Activated CD8-positive, alpha-beta memory T cell treated with anti-CD3 and anti-CD28 coated beads for 4 hours (primary cell): ENCODE measurements at places on chromosomes 6 and 20.

GRCh38 chr20:47392721-47393073, 36.2 kb upstream of the ZMYND8 start:
- DNase-seq: no peak

GRCh38 chr20:23361119-23361475, 885 bp upstream of the GZF1 start:
- DNase-seq: no peak

DNA sequence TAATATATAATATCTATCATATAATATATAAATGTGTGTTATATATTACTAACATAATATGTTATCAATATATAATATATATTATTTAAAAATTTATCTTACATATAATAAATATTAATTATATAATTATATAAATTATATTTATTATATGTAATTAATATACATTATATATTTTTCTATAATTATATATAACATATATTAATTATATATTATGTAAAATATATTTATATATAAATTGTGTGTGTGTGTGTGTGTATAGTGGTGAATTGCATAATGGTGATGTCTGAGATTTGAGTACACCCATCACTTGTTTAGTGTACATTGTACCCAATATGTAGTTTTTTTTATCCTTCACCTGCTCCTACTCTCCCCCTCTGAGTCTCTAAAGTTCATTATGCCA, 205.9 kb upstream of the KCNG1 start:
- no peak for DNase-seq

- no peak for DNase-seq
Observed at GRCh38 chr20:38108986-38109541, 56.0 kb downstream of the TGM2 start.

GRCh38 chr6:81623106-81623759, 129.2 kb downstream of the TENT5A start:
- DNase-seq: no peak

GRCh38 chr6:28693751-28694443, 168.2 kb downstream of the GPX5 start:
- no peak for DNase-seq
